ENCODE measurements at places on chromosomes 13 and 19.

- no peak for DNase-seq
Observed at GRCh38 chr19:11105014-11105636, 15.9 kb downstream of the LDLR start.

DNA sequence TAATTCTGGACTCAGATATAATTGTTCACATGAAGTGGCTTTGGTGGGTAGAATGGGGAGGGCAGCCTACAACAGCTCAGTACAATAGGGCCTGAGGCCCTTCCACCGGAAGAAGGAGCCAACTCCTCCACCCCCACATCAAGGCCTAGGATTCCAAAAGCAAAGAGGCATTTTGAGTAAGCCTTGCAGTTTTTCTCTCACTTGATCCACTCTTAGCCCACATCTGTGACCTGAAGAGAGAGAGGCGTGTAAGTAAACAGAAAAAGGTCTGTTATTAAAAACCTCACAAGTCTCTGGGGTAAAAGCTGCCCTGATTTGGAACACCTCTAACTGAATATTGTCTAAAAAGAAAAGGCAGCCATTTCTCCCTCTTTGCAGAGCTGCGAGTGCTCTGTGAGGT is 214.1 kb upstream of the KL start:
- no peak for DNase-seq

- no peak for DNase-seq
Observed at GRCh38 chr13:101941095-101941783, 460.6 kb downstream of the FGF14 start.

DNA sequence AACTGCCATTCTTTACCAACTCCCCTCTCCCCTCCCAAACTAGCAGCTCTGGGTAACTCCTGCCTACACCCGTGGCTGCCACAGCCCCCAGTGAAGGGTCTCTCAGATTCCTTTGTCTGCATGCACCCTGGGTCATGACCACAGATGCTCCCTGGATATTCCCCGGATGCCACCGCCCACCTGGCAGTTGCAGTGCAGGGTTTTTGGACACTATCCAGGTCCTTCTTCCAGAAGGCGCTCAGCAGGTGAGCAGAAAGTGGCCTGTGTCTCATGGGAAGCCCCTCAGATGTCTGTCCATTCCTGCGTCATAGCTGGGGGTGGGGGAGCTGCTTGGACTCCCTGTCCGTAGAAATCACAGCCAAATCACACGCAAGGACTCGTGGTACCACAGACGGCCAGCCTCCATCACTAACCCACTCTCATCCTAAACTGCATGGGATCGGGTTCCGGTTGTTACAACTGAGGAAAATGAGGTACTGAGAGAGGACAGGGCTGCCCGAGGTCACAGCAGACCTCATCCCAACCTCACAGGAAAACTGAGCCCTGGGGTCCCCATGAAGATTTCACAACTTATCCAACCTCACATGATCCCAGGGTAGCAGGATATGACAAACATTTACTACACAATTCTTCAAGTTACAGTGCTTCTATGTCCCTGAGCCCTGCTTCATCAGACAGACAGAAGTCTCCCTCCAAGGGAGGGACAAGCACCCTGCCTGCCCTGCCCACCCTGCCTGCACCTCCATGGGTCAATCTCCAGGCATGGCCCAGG is 38.6 kb downstream of the ELL start:
- no peak for DNase-seq
